HCT116 (cell line): ENCODE measurements at places on chromosomes 7 and 10. TPM values are rescaled to one million over a fixed set of nuclear protein-coding genes. Genes with fewer than 3 reads are reported as not detected.

DNA sequence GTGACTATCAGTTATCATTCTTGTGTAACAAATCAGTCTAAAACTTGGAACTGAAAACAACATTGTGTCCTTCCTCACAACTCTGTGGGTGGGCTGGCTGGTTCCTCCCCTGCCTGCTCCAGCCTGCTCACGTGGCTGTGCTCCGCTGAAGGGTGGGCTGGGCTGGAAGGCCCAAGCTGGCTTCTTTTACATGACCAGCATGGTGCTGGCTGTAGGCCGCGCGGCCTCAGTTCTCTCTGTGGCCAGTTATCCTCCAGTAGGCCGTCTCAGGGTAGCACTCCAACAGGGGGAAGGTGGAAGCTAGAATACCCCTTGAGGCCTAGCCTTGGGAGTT lies 11.3 kb downstream of the ADAMTS14 start:
- no peak for DNase-seq

The GIMAP1 gene
- 0.10 TPM for total RNA-seq

DNA sequence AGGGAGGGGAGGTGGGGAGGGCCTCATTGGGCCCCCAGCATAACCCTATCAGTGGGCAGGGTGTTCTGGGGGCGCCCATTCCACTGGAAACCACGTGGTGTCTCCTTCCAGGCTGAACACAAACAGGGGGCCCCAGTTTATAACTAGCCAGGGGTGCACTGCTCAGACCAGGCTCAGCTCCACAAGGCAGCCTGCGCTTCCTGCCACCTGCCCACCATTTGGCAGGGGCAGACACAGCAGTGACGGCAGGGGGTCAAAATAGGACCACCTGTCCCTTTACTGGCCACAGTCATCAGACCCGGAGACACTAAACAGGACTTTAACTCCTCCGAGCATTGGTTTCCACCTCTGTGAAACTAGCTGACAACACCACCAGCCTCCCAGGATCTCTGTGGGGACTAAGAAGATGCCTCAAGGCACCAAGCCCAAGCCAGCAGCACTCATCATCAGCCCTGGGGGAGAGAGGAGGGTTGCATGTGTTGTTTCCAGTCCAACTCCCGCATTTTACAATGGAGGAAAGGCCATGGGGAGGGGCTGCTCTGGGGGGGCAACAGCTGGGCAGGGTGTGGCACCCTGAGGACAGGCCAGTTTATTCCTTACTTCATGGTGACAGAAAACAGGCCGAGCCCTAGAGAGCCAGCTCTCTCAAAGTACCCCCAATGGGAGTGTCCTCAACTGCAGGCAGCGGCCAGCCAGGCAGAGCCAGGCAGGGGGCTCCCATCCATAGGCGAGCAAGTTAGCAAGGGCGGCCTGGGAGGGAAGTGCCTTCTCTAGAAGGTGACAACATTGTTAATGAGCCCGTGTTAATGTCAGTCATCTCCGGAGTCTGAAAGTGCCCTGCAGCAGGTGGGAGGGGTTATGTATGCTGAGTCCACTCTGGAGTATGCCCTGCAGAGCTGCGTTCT lies 127.6 kb downstream of the TNS3 start:
- no peak for DNase-seq

DNA sequence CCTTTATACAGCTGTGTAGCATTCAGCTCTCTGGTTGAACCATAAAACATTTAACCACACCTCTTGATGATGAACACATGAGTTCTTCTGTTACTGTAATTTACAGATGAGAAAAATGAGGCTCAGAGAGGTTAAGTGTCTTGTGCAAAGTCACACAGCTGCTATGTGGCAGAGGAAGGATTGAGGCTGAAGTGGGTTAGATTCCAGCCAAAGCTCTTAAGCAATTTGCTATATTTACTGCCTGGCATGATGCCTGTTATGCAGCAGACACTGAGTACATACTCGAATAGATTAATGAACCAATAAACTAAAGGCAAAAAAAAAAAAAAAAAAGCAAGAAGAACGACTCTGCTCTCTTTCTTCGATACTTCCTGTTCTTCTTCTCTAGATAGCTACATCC lies 35.7 kb downstream of the GFRA1 start:
- DNase-seq, result no peak

DNA sequence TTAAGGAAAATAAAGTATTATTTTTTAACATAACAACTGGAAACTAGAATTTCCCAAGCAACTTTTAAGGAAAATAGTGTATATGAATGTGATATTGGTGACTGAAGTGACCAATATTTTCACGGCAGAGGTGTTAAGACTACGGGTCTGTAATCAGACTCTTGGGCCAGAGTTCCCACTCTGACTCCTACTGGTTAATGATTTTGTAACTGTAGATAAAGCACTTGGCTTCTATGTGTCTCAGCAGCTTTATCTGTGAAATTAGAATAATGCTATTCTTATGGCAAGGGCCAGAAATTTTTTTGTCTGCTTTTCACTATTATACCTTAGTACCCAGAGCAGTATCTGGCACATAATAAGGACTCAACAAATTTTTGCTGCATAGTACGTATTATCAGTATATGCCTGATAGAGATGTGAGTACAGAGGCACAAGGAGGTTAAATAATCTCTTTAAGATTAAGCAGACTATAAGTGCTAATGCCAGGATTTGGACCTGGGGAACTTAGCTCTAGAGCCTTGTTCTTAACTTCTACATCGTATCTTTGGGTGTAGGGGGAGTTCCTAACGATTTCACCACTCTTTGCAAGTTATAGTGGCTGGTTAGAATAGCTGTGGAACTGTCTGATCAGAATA lies 186.1 kb upstream of the SLC26A5 start:
- no peak for DNase-seq

- no peak for DNase-seq
These were observed 54.0 kb upstream of the NMT2 start for GRCh38 chr10:15222511-15222910.

DNA sequence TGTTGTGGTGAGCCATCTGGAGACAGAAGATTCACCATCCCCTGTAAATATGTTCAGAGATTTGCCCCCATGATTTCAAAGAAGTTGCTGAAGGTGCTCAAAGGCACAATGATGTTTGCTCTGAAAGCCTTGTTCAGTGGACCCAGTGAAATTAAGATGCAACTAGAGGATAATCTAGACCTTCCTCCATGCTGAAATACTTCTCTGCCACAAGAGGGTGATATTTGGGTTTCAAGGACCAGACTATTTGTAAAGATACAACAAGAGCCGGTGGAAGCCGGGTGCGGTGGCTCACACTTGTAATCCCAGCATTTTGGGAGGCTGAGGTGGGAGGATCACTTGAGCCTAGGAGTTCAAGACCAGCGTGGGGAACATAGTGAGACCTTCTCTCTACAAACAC lies 13.5 kb upstream of the MSRB2 start:
- peak; percentile 41 for DNase-seq

The AKR1C1 gene
- total RNA-seq, result 2.1 TPM

DNA sequence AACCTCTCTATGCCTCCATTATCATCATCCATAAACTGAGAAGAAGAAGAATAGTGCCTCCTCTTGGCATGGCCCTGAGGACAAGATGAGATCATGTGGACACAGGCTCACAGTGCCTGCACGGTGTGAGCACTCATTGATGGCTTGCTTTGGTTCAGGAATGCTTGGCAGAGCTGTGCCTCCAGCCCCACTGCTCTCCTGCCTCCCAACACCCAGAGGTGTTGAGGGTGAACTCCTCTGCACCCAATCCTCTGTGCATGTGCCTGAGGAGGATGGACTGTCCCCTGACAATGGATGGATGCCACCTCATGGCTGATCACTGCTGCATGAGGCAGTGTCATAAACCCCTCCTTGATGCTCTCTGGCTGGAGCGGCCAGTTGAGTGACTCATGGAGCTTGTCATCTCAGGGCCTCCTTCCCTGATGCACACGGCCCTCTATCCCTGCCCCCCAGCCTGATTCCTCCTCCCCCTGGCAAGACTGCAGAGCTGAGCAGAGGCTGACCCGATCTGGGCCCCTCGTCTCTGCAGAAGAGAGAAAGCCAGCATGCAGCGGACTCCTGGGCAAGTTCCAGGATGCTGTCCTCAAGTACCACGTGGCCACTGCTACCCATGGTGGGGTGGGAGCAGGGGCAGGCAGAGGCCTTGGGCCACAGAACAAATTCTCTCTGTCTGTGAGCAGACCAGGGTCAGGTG lies 136.3 kb downstream of the KCNMA1 start:
- peak; percentile 41 for DNase-seq

DNA sequence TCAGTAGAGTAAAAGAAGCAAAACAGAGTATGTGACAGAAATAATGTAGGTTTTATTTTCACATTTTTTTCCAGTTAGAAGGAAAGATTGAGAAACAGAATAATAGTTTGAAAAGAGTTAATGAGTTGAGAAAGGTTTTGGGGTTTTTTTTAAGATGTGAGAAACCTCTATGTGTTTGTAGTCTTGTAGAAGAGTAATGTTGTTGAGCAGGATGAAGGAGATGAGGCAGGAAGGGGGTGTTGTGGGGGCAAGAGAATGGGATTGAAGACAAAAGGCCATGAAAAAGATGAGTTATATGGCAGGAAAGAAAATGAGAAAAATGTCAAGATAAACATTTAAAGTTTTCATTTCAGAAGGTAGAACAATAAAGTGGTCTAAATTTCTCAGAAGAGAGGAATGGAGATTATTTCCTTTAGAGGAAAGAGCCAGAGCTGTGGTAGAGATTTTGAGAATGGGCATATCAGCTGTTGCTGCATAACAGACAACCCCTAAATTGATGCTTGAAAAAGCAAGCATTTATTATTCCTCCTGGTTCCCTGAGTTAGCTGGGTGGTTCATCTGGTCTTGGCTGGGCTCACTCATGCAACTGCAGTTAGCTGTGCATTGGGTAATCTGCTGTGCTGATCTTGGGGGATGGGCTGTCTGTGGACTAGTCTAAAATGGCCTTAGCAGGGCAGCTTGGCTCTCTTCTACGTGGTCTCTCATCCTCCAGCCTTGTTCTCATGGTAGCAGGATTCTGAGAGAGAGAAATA lies 27.1 kb downstream of the PCGF5 start:
- DNase-seq, result no peak

The PNLIP gene
- 1.3 TPM for total RNA-seq

The ZNF777 gene
- 15.6 TPM for total RNA-seq

DNA sequence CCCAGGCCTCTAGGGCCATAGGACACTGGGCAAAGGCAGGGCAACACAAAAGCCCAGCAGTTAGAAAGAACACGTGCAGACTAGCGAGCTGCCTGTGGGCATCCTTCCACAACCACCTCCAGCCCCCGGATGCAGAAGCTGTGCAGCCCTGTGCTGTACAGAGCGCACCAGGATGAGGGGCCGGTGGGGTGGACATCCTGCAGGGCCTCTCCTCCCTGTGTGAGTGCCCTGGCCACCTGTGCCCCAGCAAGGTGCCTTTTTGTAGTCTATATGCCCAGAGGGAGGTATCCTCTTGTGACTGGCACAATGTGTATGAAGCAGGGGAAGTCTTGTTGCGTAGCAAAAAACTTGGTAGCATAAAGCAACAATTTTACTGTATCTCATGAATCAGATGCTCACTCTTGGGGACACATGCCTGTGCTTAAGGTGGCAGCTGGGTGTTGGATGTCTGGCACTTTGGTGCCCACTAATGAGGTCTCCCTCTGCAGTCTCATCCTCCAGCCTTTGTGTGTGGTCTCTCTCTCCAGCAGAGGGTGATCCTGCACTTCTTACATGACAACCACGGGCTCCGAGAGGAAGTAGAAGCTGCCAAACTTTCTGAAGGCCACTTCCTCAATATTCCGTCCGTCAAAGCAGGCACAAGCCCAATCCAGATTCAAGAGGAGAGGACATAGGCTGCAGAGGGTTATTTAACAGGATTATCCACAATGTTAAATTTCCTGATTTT lies 8.7 kb downstream of the NCAPG2 start:
- peak; percentile 34 for DNase-seq

GRCh38 chr7:106182904-106183303 lies 70.8 kb upstream of the SYPL1 start:
- DNase-seq, result no peak

GRCh38 chr10:27646194-27646593 lies 99.4 kb downstream of the MKX start:
- DNase-seq, result no peak

DNA sequence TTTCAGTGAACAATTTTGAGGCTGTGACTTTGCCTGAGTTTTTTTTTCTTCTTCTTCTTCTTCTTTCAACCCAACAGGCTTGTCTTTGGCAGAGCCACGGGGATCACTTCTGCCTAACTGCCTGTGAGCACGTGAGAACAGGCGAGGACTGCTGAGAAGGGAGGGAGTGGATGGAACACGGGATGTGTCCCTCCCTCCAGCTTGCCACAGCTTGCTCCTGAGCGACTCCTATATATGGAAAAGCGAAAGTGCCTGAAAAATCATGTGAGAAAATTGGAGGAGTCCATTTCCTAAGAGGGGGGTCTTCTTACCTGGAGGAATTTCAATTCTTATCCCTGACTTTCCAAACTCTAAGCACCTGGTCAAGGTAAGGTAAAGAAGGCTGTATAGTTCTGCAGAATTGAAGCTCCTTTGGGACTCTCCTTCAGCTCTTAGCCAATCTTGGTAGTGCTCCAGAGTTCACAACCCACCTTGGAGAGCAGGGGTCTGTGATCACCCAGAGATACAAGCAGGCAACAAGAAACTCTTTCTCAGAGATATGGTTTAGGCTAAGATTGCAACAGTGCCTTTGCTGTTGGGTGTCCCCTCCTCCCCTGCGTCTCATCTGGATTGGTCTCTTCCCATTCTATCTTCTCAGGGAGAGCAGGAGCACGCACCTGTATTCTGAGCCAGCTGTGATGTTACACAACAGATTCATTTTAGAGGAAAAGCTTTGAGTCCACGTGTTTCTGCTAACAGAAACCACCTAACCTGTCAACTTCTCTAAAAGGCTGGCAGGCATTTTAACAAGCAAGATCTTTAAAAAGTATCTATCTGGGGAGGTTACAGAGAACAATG lies at the start of gene MAT1A:
MAT1A (minus strand) TSS at position 208 of the 837 bp plus-strand sequence. CDS start 235 bp downstream, outside the sequence.
- peak; percentile 74 for DNase-seq

GRCh38 chr7:95811846-95812445 lies 39.6 kb downstream of the DYNC1I1 start:
- DNase-seq, result no peak

GRCh38 chr10:2917926-2918325 lies 149.4 kb upstream of the PFKP start:
- DNase-seq, result no peak

DNA sequence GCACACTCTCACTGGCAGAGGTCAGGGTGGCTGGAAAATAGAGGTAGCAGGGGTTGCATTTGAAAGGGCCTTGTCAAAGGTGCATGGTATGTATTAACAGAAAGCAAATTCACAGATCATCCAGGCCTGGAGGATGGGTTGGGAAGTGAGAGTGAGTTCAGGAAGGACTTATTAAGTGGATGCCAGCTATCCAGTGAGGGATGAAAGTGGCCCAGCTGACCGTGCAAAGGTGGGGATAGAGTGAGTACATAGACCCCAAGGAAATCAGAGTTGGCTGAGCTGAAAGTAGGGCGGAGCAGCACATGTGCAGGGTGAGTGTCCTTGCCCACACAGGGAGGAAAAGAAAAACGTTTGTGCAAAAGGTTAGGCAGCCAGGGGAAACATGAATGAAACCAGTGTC lies 58.1 kb downstream of the HECW1 start:
- DNase-seq, result no peak

The ZNF485 gene
- 5.8 TPM for total RNA-seq

- DNase-seq, result no peak
These were observed 26.3 kb downstream of the SND1 start for GRCh38 chr7:127678337-127678736.

GRCh38 chr10:79381804-79382221 lies 34.5 kb downstream of the PPIF start:
- DNase-seq, result no peak

GRCh38 chr7:5218564-5219360 lies 28.7 kb downstream of the WIPI2 start:
- no peak for DNase-seq
